CD4-positive, alpha-beta memory T cell (primary cell): ENCODE measurements at places on chromosomes 11 and 22.

DNA sequence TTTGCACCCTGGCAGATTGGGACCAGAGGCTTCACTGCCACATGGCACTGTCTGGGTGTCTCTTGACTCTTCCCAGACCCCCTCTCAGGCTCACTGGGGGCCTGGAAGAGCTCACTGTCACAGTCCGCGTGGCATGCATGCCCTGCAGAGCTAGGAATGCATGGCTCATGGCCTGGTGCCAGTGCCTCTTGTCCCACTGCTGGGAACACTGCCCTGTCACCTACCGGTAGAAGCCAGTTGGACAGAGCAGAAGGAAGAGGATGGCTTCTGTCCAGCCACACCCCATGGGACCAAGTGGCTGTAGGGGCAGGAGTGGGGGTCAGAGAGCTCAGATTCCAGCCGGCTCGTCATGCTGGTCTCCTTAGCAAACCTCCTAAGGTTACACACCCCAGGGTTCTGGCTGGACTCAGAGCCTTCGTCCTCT lies 29.7 kb downstream of the MB start:
- no peak for DNase-seq

GRCh38 chr22:37517826-37518450 lies 1.3 kb downstream of the CARD10 start:
- DNase-seq: no peak

GRCh38 chr11:3228445-3228829 lies 3.8 kb downstream of the MRGPRE start:
- no peak for DNase-seq

DNA sequence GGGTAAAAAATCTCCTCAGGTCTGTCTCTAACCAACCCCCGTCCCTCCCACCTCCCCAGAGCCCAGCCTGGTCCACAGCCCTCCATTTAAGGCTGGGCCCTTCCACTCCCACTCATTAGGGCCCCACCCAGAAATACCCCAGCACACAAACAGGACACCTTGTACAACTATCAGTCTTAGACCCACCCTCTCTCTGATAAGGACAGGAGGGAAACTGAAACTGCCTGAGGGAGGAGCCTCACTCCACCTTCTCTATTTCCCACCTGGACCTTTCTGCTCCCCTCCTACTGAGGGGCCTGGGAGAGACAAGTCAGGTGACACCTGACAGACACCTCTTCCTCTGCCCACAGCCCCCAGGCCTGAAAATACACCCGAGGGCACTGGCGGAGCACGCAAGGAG lies 90.2 kb downstream of the PLEKHA7 start:
- no peak for DNase-seq

DNA sequence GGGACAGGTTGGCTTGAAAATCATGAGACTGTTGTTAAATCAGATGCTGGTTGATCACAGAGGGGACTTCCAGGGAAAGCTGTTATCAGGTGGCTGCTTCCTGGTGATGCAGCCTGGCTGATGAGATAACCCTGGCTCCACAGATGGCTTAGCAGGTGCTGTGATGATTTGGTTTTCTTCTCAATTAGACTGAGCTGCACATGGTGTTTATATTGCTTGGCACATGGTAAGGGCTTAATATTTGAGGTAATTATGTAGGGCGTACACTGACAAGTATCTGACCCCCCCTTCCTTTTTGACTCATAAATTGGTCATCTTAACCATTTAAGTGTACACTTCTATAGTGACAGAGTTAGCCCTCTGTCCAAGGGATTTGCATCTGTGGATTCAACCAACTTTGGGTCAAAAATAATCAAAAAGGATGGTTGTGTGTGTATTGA lies 7.0 kb downstream of the RPS3 start:
- no peak for DNase-seq
